ENCODE measurements at places on chromosomes 12 and 14.
A peak's percentile ranks its signal among the peaks of the same experiment; 100 is the strongest.

GRCh38 chr12:27332714-27333402 lies at the start of gene BMAL2:
TSS of gene BMAL2 (plus strand) at chr12:27332836. CDS start at chr12:27333073, 237 bp downstream.
- peak; percentile 55 for DNase-seq

GRCh38 chr12:62703011-62703380 lies 232.0 kb downstream of the PPM1H start:
- DNase-seq, result no peak

GRCh38 chr14:20848955-20849570 lies 42.1 kb upstream of the RNASE3 start:
- no peak for DNase-seq

- DNase-seq, result peak; percentile 95
Observed at GRCh38 chr12:6778574-6779550, 6.5 kb downstream of the LAG3 start.

- DNase-seq, result no peak
Observed at GRCh38 chr14:36766974-36767373, 105.3 kb downstream of the PAX9 start.
